T-helper 1 cell (primary cell): ENCODE measurements at places on chromosomes 6 and 20.

DNA sequence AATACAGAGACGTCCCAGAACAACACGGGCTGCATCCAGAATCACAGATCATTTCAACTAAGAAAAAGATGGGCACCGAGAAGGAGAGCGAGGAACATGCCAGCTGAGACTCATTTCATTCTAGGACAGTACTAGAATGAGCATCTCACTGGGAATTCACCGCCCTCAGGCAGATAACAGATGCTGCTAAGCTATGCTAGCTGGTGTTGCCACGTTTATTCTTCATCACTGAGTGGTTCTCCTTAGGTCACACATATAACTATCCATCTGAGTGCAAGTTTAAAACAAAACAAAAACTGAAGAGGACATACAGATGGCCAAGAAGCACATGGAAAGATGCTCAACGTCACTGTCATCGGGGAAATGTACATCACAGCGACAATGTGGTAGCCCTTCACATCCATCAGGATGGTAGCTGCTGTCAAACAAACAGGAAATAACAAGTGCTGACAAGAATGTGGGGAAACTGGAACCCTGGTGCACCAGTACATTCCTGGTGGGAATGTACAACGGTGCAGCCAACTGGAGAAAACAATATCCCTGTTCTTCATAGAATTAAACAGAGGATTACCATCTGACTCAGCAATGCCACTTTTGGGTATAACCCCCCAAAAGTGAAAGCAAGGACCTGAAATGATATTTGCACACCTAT is 97.6 kb downstream of the SLC22A23 start:
- DNase-seq = no peak

- no peak for DNase-seq
Measured at GRCh38 chr6:25351485-25351884, 72.3 kb downstream of the CARMIL1 start.

GRCh38 chr6:147664092-147664491 is 155.6 kb downstream of the SAMD5 start:
- no peak for DNase-seq

- no peak for DNase-seq
Measured at GRCh38 chr6:117600008-117600743, 2.1 kb downstream of the GOPC start.

DNA sequence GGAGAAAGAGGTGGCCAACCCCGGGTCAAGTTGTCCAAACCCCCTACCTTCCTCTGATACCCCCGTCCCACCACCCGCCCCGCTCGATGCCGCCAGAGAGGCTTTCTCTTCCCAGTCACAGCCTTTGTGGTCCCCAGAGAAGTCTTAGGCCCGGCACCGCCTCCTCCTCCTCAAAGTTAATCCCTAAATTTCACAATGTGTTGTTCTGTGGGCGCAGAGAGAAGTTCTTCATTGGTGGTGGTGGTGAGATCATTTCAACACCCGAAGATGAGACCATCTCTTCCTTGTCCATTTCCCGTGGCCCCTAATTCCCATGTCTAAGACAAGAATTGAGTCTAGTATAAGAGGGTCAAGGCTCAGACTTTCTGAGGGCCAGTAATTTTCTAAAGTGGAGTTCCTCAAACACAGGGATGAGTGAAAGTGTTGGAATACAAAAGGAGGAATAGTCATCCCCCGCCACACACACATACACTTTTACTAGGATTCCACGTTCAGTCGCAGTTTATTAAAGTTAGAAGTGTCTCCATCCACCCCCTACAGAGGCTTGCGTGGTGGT is 10.4 kb downstream of the TRIM31 start:
- no peak for DNase-seq

GRCh38 chr6:2512802-2513201 is 237.9 kb downstream of the MYLK4 start:
- no peak for DNase-seq

GRCh38 chr6:41814629-41815028 is 27.1 kb downstream of the TOMM6 start:
- DNase-seq = no peak
